ENCODE measurements at places on chromosomes 1 and 21.

DNA sequence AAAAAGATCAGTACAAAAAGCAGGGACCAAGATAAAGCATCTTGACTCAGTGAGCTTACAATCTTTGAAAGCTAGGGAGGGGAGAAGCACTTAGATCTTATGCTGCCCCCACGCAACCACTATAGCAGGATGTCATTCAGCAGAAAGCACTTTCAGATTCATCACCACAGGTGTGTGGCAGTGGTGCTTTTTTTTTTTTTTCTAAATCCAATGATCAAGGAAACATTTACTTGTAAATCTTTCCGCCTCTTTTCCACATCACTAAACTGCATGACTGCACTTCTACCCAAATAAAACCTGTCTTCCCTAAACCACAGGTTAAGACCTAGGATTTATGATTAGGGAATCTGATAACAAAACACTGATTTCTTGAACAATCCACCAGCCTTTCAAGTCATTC is 154.8 kb downstream of the SLC45A1 start:
- no peak for DNase-seq

DNA sequence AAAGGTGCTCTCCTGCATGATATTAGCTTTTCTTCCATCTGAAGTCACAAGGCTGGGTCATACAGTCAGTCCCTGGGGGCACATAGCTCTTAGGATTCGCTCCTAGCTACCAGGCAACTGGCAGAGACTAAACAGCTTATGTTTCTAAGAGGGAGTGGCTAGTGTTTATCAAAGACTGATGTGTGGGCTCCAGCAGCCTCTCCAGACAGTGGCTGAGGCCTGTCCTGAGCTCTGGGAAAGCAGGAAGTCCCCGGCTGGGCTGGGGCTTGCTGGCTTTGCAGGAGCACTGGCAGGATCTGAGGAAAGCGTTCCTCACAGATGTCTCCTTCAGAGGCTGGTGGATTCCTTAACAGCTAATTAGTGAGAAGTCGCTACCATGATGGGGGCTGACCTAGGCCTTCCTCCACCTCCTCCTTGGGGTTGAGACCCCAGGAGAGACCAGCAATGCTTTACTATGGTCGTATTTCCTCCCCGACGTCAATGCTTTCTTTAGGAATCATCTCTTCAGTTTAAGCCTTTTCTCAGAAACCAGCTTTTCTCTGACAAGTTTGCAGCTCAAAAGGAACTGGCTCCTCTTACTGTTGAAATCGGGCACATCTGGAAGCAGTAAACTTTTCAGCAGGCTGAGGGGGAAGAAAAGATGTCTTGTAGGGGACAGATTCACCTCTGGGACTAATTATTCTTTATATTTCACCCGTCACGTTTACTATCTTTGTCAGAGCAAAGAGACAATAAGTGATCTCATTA is 33.5 kb upstream of the HHAT start:
- DNase-seq = no peak

DNA sequence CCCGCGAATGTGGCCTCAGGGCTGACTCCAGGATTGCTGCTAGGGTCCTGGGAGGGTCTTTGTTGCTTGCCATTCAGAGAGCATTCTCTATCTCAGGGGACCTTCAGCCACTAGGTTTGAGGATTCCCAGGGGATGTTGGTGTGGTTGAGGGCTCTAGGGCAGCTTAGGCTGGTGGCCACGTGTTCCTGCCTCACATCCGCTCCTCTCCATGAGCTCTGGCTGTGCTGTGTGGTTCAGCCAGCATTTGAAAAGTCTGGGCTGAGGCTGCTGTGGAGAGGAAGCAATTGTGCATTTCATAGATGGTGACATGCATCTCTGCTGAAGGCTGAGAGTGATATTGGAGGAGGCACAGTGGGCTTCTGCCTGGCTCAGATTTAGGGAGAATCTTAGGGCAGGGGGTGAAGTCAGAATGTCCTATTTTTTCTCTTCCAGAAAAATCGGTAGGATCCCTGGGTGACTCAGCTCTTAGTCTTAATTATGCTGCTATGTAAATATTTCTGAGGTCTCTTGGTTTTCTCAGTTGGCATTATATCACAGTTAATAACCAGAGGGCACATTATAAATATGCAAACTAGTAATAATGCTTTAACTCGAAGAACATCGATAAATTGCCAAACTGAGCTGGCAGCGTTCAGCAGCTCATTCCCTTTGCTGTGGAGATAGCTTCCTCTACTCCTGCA is 182.3 kb downstream of the CAMTA1 start:
- DNase-seq = peak; percentile 27

DNA sequence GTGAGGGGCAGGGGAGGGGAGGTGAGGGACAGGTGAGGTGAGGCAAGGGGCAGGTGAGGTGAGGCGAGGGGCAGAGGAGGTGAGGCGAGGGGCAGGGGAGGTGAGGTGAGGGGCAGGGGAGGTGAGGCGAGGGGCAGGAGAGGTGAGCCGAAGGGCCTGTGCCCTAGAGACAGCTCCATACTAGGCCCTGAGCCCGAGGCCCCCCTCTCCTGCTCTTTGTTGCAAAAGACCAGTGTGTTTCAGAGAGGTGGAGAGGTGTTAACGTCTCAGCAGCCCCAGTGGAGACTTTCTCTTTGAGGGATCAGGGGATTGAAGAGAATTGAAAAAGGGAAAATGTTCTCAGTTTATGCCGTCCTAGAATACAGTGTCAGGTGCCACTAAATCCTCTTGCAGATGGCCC is 44.2 kb downstream of the EPHB2 start:
- DNase-seq = no peak

GRCh38 chr1:68197891-68198290 is 34.4 kb downstream of the WLS start:
- DNase-seq = no peak

GRCh38 chr21:35933466-35933865 is 126.9 kb downstream of the SETD4 start:
- DNase-seq = peak; percentile 80

DNA sequence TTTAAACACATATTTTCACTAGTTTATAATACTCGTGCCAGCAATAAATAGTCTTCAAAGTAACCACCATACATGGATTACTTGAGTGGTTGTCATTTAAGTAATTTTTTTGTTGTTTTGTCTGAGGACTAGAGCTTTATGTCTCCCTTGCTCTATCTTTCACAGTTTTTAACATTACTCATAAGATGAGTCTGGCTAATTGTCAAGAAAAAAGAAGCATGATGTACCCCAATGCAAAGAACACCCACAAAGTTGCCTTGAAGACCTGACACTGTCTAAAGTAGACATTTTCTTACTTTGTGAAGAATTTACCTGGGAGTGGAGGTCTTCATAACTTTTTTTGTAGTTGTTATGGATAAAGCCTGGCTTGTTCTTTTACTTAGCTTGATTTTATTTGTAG is 210.4 kb upstream of the BRINP3 start:
- DNase-seq = no peak

GRCh38 chr1:100941098-100941527 is 45.2 kb downstream of the SLC30A7 start:
- no peak for DNase-seq

GRCh38 chr1:12594966-12595756 is 22.8 kb downstream of the DHRS3 start:
- DNase-seq = peak; percentile 97

GRCh38 chr21:33031152-33031911 is 5.6 kb downstream of the OLIG2 start:
- DNase-seq = no peak

GRCh38 chr1:84737590-84737989 is 47.3 kb upstream of the SSX2IP start:
- no peak for DNase-seq

DNA sequence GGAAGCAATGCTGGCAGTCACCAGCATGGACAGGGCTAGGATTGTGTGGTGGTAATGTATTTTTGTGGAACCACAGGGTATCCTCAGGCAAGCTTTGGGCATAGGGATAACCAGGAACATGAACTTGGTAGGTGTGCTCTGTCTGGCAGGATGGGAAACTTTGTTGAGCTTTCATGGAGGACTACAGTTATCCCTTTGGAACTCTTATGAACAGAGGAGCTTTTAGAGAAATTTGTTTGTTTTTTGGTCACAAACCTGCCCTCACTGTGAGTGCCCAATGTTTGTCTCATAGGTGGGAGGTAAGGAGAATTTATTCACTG is 54.4 kb downstream of the MACF1 start:
- DNase-seq = no peak

DNA sequence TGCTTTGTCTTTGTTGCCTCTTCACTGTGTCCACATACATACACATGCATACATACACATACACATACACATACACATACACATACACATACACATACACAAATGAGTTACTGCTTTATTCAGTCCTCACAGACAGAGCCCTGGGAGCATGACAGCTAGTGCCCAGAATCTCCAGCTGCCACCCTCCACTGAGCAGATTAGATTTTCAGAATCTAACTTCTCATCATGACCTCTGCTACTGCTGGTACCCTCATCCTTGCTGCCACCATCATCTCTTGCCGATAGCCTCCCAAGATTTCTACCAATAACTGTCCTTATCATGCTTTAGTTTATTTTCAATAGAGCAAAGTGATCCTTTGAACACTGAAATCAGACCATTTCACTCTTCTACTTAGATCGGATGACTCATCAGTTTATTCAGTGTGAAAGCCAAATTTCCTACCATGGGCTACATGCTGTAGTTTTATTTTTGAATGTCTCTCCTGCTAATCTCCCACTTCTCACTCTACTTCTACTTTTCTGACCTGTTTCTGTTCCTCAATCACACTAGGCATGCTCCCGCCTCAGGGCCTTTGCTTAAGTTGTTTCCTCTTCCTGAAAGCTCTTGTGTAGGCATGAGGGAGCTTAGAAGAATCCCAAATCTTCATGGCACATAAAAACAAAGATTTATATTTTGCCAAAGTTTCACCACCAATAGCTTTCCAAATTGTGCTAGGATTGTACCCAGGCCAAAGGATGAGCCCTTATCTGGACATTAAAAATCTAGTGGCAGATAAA is 43.0 kb downstream of the ATP6V1G3 start:
- DNase-seq = peak; percentile 42

DNA sequence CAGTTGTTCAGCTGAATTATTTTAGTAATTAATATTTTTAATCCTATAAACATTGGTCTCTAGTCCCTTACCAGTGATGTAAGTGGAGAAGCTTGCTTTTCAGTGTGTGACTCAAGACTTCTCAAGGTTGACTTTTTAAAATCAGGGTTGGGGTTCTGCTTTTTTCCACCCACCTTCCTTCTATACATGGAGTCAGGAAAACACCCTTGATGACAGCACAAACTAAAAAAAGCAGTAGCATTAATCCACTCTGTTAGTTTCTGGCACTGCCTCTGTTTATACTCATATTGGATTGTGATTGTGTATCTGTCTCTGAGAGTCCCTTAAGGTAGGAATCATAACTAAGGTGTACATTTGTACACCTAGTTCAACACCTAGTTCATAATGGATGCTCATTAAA is 8.3 kb upstream of the PLEKHO1 start:
- no peak for DNase-seq

- no peak for DNase-seq
Observed at GRCh38 chr21:43783098-43783700, 6.2 kb upstream of the RRP1 start.

- DNase-seq = no peak
Observed at GRCh38 chr1:173020138-173020750, 30.5 kb downstream of the TNFSF18 start.

DNA sequence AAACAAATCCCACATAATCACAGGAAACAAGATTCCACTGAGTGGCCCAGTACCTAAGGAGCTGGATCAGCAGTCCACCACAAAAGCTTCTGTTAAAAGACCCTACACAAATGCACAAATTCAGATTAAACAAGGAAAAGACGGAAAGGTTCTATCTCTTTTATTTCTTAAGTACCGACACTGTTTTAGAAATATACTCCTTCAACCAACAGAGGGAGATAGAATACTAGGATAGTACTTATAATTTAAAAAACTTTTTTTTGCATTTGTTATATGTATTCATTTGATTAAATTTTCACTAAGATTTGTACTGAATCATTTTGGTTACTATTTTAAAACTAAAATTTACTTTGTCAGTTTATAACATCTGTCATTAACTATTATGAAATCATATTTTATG is 12.5 kb downstream of the CDC7 start:
- DNase-seq = no peak

- DNase-seq = peak; percentile 71
Observed at GRCh38 chr1:158003406-158003800, 10.0 kb downstream of the KIRREL1 start.

DNA sequence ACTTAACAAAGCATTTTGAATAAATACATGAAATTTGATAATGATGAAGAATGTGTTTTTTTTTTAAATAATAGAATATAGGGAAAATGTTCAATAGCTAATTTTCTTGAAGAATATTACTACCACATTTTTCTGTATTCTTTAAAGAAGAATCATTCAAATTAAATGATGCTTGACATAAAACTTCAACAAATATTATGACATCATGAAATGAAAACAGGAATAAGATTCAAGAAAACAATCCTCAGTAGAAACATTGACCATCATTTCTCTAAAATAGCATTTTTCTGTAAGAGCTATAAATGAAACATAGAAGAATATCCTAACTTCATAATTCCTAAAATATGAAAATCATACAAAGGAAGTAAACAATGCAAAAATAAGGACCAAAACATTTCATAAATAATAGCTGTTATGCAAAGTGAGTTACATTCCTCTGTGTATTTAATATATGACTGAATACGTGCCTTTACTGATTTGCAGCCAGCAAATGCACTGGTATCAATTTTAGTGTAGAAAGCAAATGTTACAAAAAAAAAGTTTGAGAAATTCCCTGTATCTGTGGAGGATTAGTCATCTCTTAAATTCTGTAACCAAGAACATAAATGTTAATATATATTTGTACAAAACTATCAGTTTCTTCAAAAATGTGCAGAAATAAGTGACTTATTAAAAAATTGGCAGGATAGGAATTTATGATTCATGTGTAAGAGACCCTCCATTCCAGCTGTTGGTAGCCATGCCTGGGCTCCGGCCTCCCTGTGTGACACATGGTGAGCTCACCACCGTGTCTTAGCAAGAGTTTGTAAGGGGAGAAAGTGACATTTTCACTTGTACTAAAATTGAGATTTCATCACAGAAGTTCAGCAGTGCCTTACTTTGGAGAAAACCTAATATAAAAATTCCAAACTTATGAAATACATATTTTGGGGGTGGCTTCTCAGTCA is 15.0 kb upstream of the PTPN14 start:
- DNase-seq = peak; percentile 95

- no peak for DNase-seq
Observed at GRCh38 chr1:241473026-241473425, 46.5 kb downstream of the FH start.

DNA sequence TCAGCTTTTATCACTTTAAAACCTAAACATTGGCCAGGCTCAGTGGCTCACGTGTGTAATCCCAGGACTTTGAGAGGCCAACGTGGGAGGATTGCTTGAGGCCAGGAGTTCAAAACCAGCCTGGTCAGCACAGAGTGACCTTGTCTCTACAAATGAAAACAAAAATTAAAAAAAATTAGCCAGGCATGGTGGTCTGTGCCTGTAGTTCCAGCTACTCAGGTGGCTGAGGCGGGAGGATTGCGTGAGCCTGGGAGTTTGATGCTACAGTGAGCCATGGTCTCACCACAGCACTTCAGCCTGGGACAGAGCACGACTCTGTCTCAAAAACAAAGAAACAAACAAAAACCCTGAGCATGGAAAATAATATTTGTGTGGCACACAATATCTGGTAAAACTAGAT is 143.5 kb upstream of the HNRNPU start:
- no peak for DNase-seq
